ENCODE measurements at places on chromosomes 1 and 21. TPM values are rescaled to one million over a fixed set of nuclear protein-coding genes. Genes with fewer than 3 reads are reported as not detected.
A peak's percentile ranks its signal among the peaks of the same experiment; 100 is the strongest.

The SHISAL2A gene
- 0.33 TPM for total RNA-seq

The SFN gene
- not detected for total RNA-seq

The LCE1F gene
- not detected for total RNA-seq

The DPM3 gene
- total RNA-seq, result 62.4 TPM

The TAS1R3 gene
- total RNA-seq, result 0.19 TPM

The THEM5 gene
- 0.09 TPM for total RNA-seq

The MSH4 gene
- 0.14 TPM for total RNA-seq

The TNFRSF18 gene
- total RNA-seq, result 0.19 TPM

GRCh38 chr1:187977298-187977697 is 1148.5 kb downstream of the PLA2G4A start:
- H3K4me1 ChIP-seq, result no peaks in the 10 kb centered on the region
- H3K36me3 ChIP-seq, result no peaks in the 10 kb centered on the region
- H3K27me3 ChIP-seq, result no peaks in the 10 kb centered on the region
- no peak for DNase-seq

GRCh38 chr1:240385551-240385950 is 226.4 kb downstream of the GREM2 start:
- H3K27ac ChIP-seq, result no peak overlapping the region
- no peaks in the 10 kb centered on the region for H3K27me3 ChIP-seq
- no peaks in the 10 kb centered on the region for H3K4me1 ChIP-seq
- no peaks in the 10 kb centered on the region for H3K36me3 ChIP-seq
- H3K4me3 ChIP-seq, result no peak overlapping the region

GRCh38 chr1:43968348-43968948 is 1.4 kb upstream of the DPH2 start:
- H3K27me3 ChIP-seq, result no peaks in the 10 kb centered on the region
- no peak overlapping the region for H3K4me3 ChIP-seq
- peaks cover 5% of the 10 kb centered on the region for H3K36me3 ChIP-seq

DNA sequence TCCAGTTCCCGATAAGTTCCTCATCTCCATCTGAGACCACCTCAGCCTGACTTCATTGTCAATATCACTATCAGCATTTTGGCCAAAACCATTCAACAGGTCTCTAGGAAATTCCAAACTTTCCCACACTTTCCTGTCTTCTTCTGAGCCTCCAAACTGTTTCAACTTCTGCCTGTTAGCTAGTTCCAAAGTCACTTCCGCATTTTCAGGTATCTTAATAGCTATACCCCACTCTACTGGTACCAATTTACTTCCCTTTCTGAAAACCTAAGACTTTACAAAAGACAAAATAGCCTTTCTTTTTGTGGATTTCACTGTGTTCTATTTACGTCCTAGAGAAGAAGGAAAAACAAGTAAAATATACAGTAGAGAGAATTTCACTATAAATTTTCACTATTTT is 147.0 kb upstream of the FMN2 start:
- H3K27me3 ChIP-seq, result no peaks in the 10 kb centered on the region
- no peak for DNase-seq
- no peak overlapping the region for H3K27ac ChIP-seq
- H3K4me1 ChIP-seq, result no peaks in the 10 kb centered on the region

GRCh38 chr1:43344267-43344850 is 6.7 kb downstream of the MPL start:
- peak overlapping the region; percentile 27 for H3K27ac ChIP-seq
- no peak overlapping the region for H3K4me3 ChIP-seq
- no peaks in the 10 kb centered on the region for H3K36me3 ChIP-seq
- peaks cover 8% of the 10 kb centered on the region for H3K4me1 ChIP-seq
- DNase-seq, result no peak
- H3K27me3 ChIP-seq, result no peaks in the 10 kb centered on the region

DNA sequence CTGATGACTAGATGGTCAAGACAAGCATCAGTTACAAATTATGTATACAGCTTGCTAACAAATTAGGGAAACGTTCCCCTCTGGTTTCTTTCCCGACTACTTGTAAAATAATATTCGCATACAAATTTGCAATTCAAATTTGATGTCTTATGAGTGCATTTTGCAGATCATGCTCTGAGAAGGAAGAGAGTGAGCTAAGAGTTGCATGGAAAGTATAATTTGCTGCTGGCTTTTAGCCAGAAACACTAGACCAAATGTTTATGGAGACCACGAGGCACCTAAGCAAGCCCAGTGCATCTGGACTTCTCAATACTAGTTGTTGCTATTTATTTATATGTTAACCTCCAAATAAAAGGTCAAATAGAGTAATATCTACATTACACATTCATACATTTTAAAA is 216.0 kb downstream of the SMYD3 start:
- H3K4me1 ChIP-seq, result no peaks in the 10 kb centered on the region
- H3K27me3 ChIP-seq, result no peaks in the 10 kb centered on the region
- DNase-seq, result no peak

DNA sequence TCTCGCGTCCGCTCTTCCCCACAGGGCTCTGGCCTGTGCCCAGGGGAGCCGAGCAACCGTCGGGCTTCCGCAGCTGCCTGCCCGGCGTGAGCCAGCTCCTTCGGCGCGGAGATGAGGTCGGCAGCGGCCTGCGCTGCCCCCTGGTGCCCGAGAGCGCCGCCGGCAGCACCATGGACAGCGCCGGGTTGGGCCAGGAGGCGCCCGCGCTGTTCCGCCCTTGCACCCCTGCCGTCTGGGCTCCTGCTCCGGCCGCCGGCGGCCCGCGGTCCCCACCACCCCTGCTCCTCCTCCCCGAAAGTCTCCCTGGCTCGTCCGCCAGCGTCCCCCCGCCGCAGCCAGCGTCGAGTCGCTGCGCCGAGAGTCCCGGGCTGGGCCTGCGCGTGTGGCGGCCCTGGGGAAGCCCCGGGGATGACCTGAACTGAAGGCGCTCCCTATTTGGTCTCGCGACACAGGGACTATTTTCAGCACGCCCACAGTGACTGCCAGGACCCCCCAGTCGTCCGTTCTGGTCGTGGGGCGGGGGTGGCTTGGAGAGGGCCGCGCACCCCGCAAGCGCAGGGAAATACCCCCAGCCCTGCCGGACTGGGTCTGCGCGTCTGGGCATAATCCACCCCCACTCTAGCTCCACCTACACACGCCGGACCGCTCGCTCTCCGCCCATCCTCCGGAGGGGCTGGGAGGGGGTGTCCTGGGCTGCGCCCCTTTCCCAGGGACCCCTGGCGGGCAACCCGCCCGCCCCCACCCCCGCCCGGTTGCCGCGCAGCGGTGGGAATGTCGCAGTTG is 1.3 kb downstream of the HES3 start:
- H3K27ac ChIP-seq, result no peak overlapping the region
- peaks cover 11% of the 10 kb centered on the region for H3K27me3 ChIP-seq
- peaks cover 16% of the 10 kb centered on the region for H3K4me1 ChIP-seq
- no peak overlapping the region for H3K4me3 ChIP-seq

- no peaks in the 10 kb centered on the region for H3K27me3 ChIP-seq
- H3K4me3 ChIP-seq, result no peak overlapping the region
- H3K4me1 ChIP-seq, result peaks cover 28% of the 10 kb centered on the region
Measured at GRCh38 chr1:175543447-175543846, 199.9 kb downstream of the TNR start.

GRCh38 chr21:32843561-32843960 is 72.0 kb upstream of the PAXBP1 start:
- H3K27me3 ChIP-seq, result peaks cover 3% of the 10 kb centered on the region
- H3K27ac ChIP-seq, result no peak overlapping the region
- H3K4me1 ChIP-seq, result no peaks in the 10 kb centered on the region
- no peak for DNase-seq
- H3K4me3 ChIP-seq, result no peak overlapping the region

- H3K4me1 ChIP-seq, result no peaks in the 10 kb centered on the region
- no peak overlapping the region for H3K4me3 ChIP-seq
- no peak overlapping the region for H3K27ac ChIP-seq
Measured at GRCh38 chr1:219781491-219781890, 146.9 kb downstream of the SLC30A10 start.

DNA sequence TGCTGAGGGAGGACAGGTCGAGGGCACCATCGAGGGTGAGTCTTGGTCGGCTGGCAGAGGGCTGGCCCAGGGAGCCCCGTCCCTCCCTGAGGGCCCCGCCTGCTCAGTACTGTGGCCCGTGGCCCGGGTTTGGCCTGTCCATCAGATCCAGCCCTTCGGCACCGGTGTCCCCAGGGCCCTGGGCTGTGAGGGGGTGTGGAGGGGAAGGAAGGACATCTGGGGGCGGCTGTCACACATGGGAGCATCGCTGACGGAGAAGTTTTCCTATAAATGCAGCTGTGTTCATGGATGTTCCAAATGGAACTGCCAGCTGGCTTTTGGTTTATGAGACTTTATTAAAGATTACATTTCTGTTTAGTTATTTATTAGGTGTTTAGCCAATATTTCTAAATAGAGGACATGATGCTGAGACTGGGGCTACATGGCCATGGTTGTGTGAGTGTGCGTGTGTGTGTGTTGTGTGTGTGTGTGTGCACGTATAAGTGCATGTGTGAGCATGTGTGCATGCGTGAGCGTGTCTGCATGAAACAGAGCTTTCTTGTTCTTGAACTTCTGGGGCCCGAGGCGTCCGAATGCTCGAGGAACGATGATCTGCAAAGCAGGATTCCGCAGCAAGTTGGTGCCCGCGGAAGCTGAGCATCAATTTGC is 54.3 kb downstream of the SLX9 start:
- H3K4me1 ChIP-seq, result no peaks in the 10 kb centered on the region
- H3K36me3 ChIP-seq, result no peaks in the 10 kb centered on the region
- no peak for DNase-seq

DNA sequence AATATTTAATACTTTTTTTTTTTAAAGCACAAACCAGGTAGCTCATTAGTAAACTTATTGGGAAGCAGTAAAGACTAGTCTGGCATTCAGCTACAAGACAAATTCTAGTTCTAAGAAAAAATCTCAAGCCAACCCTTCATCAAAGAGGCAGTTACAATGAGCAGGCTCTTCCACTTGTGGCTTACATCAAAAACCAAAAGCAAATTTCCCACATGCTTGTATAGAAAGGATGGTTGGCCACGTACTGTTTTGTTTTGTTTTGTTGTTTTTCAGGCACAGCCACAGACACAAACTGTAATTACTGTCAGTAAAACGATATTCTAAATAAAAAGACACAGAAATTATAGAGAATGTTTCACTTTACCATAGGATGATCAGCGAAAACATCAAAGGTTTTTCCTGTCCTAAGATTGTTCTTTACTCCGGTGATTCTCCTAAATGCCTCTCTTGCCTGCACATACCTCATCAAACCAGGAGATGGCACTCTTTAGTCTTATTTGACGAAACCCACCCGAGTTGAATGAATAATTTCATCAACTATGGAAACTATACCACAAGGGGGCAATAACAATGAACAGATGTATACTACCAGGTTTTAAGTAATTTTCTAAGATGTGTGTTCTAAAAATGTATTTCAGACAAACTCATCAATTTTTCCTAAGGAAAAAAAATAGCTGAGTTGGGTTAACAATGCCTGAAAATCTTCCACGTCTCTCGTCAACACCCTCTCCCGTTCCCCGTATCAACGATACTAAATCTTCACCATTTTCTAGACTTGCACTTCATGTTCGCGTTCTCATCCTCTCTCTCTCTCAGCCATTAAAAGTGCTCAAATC is 26.9 kb downstream of the RPL5 start:
- no peak overlapping the region for H3K27ac ChIP-seq
- H3K4me1 ChIP-seq, result peaks cover 2% of the 10 kb centered on the region
- H3K36me3 ChIP-seq, result no peaks in the 10 kb centered on the region
- DNase-seq, result peak; percentile 40

GRCh38 chr1:160830321-160831153 is 32.1 kb downstream of the CD244 start:
- no peaks in the 10 kb centered on the region for H3K36me3 ChIP-seq
- H3K27ac ChIP-seq, result no peak overlapping the region
- H3K27me3 ChIP-seq, result no peaks in the 10 kb centered on the region
- no peak overlapping the region for H3K4me3 ChIP-seq
- H3K4me1 ChIP-seq, result no peaks in the 10 kb centered on the region

- H3K27ac ChIP-seq, result no peak overlapping the region
- H3K36me3 ChIP-seq, result no peaks in the 10 kb centered on the region
- no peaks in the 10 kb centered on the region for H3K27me3 ChIP-seq
- no peak overlapping the region for H3K4me3 ChIP-seq
Measured at GRCh38 chr1:26283871-26284596, 4.1 kb downstream of the SH3BGRL3 start.

DNA sequence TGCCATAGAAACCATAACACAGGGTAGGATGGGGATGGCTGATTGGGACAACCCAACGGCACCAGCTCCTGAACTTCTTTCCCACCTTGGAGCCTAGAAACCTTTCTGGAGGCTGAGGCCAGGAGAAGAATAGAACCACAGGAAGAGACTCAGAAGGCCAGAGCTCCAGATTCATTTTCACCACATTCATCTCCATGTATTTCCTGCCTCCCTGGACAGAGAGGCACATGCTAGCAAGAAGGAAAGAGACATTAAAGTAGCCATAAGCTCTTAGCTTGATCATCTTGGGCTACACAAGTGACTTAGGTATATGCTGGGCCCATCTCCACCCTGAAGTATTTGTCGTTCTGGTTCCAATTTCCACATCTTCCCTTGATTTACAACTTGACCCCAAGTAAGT is 44.1 kb downstream of the PLXNA2 start:
- H3K4me1 ChIP-seq, result peaks cover 4% of the 10 kb centered on the region
- H3K4me3 ChIP-seq, result no peak overlapping the region
- no peak overlapping the region for H3K27ac ChIP-seq
- DNase-seq, result no peak
- no peaks in the 10 kb centered on the region for H3K36me3 ChIP-seq

GRCh38 chr21:9763807-9764206 is 757.6 kb upstream of the TPTE start:
- DNase-seq, result no peak
- no peaks in the 10 kb centered on the region for H3K4me1 ChIP-seq
- H3K4me3 ChIP-seq, result no peak overlapping the region
- H3K36me3 ChIP-seq, result no peaks in the 10 kb centered on the region

DNA sequence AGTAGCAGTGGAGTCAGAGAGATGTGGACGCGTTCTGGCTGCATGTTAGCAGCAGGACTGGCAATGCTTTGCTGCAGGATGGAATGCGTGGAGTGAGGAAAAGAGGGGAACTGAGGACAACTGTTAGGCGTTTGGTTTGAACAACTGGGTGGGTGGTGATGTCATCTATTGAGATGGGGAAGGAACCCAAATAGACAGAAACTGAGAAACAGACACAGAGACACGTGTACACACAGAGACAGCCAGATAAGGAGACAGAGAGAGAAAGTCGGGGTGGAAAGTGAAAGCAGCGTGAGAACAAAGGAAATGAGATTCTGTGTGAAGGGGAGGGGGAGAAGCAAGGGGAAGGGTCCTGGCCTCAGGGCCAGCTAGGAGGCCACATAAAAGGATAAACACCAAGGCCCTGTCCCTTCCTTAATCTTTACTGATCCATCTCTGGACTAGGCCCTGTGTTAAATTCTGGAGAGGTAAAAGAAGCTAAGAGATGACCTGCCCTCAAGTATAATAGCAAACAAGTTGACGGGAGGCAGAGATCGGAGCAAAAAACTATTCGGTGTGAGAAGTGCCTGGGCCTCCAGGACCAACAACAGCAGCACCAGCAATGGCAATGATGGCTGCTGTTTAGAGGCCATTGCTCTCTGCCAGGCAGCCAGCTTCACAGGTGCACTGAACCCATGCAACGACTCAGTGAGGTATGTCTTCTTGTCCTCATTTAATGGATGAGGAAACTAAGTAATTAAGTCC is 31.6 kb downstream of the VWA5B1 start:
- DNase-seq, result no peak
- no peaks in the 10 kb centered on the region for H3K4me1 ChIP-seq
- H3K27ac ChIP-seq, result no peak overlapping the region
- H3K4me3 ChIP-seq, result no peak overlapping the region
- no peaks in the 10 kb centered on the region for H3K36me3 ChIP-seq

Measured in liver (tissue), 10 donors.